Stimulated activated effector memory CD8-positive, alpha-beta T cell treated with anti-CD3 and anti-CD28 coated beads, Interleukin-12 subunit alpha, Interleukin-12 subunit beta, amount 100 ng/mL, for 72 hours (primary cell): ENCODE measurements at places on chromosomes 1 and 21.

GRCh38 chr1:107787299-107787698 lies 177.7 kb downstream of the VAV3 start:
- peak; percentile 61 for DNase-seq

- no peak for DNase-seq
Observed at GRCh38 chr1:168614235-168614634, 37.8 kb downstream of the XCL1 start.

- DNase-seq, result no peak
Observed at GRCh38 chr1:156481527-156481926, 19.0 kb downstream of the MEF2D start.

- DNase-seq, result no peak
Observed at GRCh38 chr21:28268685-28269084, 724.0 kb downstream of the LTN1 start.

GRCh38 chr1:94806441-94806871 lies 13.7 kb upstream of the SLC44A3 start:
- no peak for DNase-seq

- DNase-seq, result no peak
Observed at GRCh38 chr1:32234792-32235191, 12.2 kb upstream of the FAM167B start.

- peak; percentile 35 for DNase-seq
Observed at GRCh38 chr1:30513396-30514136, 209.8 kb downstream of the MATN1 start.

DNA sequence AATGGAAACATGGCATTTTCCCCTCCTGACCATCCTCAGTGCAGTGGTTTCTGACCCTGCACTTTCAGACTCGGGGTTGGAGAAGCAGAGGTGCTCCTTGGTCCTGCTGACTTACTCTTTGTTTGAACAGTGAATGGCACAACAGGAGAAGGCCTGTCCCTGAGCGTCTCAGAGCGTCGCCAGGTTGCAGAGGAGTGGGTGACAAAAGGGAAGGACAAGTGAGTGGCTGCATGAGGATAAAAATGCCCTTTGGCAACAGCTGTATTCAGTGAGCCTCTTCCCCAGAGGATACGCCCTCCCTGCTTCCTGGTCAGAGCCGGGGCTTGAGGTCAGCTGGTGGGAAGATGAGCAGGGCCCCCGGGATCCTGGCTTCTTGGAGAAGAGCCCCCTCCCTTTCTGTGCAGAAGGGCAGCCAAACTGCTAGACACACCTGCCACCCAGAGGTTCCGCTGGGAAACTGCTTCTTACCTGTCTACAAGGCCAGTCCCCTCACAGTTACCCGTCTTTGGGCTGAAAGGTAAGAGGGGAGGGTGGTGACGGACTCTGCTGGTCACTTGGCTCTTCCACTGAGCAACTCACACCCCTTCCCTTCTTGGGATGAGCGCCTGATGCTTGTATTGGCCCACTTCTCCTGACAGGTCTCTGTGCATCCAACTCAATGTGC lies 16.6 kb downstream of the NPL start:
- no peak for DNase-seq

DNA sequence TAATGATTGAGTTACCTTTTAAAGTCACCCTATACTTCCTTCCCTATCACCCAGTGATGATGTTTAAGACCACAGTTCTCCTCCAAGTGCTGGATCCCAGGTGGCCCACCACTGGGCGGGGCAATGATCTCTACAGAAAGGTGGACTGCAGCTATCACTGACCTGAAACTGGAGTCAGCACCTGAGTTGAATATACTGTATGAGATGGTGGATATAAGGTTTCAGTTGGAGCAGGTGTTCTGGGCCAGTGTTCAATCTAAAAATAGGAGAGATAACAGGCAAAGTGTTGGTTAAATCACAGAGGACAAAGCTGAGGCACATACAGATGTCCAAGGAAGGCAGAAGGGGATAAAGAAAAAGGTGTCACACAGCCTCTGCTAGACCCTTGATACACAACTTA lies 96.6 kb downstream of the SIPA1L2 start:
- no peak for DNase-seq

DNA sequence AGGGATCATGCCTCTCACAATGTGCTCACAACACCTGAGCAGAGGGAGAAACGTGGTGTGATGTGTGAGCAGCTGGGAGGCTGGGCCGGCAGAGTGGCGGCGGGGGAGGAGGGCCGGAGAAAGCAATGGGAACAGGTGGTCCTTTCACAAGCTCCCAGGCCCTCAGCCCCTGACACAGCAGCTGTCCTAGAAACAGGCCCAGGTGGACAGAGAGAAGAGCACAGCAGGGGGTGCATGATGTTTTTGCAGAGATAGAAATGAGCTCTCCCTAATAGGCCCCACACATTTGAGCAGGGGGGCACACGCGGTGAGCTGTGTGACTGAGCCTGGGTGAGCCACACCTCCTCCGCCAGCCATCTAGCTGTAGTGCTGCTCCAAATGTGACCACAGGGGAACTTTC lies 7.6 kb upstream of the RGS16 start:
- no peak for DNase-seq
